Activated T-cell treated with anti-CD3 and anti-CD28 coated beads, Interleukin-2, amount 50 U/mL, for 4 hours (primary cell): ENCODE measurements at places on chromosomes 2 and 18.

GRCh38 chr2:128159437-128159836 lies 68.4 kb downstream of the UGGT1 start:
- DNase-seq: no peak

DNA sequence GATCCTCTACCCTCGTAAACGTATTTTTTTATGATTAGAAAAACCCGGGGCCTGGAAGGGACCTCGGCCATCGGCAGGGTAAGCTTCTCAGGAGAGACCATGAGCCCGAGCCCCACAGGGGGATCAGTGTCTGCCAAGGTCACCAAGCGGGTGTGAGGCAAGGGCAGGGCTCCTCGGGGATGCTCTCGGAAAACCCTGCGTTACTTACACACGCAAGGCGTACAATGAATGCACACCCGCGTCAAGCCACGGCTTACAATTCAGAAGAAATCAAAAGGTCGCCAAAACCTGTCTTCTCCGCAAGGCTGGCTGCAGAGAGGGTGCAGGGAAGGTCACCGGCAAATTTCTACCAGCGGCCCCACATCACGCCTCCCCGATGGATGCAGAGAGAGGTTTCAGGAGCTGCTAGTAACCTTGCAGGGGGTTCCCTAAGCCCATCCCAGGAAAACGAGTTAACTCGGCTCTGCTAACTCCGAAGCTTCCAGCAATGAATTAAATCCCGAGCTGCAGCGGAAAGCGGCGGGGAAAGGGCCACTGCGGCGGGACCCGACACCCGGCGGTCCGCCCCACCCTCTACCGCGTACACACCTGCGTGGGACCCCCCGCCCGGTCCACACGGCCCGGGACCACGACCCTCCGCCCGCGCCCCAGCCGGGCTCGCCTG lies 638 bp downstream of the ST3GAL5 start:
- DNase-seq: peak; percentile 34

DNA sequence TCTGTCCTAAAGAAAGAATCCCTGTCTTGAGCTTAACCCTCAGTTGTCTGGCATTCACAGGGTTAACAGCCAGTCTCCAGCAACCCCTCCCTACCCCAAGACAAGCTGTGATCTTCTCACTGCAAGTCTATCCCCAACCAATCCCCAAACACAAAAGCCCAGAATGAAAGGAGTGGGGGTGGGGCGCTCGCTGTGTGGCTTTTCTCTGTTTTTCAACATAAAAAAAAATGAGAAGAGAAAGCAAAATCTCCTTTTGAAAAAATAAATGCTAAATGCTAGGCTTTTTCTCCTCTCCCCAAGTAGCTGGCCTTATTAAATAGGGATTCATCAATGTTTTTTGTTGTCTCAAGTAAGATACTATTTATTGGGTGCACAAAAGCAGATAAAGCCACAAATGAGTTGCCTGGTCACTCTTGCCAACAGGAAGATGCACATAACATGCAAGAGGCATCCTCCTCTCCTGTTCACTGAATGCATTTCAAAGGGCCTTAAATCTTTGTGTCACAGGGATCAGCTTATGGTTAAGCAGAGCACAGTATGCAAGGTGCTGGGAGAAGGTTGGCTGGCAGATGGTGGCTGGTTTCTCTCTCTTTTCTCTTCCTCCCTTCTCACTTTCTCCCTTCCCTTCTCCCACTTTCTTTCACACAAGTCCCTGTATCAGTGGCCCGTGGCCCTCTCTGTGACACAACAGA lies 225.6 kb downstream of the CMPK2 start:
- no peak for DNase-seq

GRCh38 chr2:82667491-82667890 lies 1791.6 kb downstream of the SUCLG1 start:
- DNase-seq: no peak

- no peak for DNase-seq
These were observed 57.6 kb downstream of the TTC21B start for GRCh38 chr2:165895974-165896373.

DNA sequence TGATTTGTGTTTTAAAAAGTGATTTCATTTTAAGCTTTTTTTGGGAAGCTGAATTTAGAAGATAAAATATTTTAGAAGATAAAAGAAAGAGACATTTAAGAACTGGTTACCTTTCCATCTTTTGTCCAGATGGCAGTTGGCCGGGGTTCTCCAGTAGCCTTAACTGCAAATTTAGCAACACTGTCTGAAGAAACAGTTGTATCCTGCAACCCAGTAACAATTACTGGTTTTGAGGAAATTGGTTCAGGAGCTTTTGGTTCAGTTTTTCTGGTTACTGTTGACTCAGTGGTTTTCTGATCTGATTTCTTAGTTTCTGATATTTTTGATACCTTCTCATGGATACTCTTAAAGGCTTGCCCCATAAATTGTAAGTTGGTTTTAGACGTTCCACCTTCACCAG lies 49.9 kb downstream of the PLEKHA3 start:
- DNase-seq: no peak

GRCh38 chr2:55357927-55358326 lies 61.7 kb downstream of the CCDC88A start:
- DNase-seq: no peak

DNA sequence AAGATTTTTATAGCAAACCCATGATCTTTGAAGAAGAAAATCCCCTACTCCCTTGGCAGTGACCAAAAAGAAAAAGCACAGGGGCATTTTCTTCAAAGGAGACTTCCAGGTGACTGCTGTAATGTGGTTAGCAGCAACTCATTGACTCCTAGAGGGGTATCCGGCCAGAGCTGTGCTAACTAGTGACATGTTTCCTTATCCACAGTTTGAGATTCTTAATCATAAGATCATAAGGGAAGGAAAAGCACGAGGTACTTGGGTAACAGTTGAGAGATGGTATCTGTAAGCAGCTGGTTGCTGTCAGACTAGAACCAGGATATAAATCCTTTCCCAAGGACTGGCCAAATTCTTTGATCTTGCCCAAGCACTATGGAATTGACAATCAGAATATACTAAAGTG lies 124.7 kb downstream of the MREG start:
- DNase-seq: no peak

- DNase-seq: no peak
These were observed 271.8 kb downstream of the SRBD1 start for GRCh38 chr2:45339253-45339652.

GRCh38 chr2:236959036-236959435 lies 126.7 kb upstream of the COPS8 start:
- no peak for DNase-seq

- DNase-seq: no peak
These were observed 47.3 kb upstream of the SLC38A11 start for GRCh38 chr2:165002638-165003037.

DNA sequence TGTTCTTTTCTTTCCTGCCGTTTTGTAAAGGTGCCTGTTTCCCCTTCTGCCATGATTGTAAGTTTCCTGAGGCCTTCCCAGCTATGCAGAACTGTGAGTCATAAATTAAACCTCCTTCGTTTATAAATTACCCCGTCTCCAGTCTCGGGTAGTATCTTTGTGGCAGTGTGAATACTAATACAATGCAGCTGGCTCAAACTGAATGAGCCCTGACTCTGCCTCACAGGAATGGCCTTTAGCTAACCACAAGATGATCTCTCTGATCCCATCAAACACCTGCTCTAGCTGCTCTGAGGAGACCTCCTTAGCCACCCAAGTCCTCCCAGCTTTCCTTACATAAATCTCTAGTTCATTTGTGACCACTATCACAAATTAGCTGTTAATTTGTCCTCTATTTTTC lies 41.5 kb upstream of the CAB39 start:
- no peak for DNase-seq

DNA sequence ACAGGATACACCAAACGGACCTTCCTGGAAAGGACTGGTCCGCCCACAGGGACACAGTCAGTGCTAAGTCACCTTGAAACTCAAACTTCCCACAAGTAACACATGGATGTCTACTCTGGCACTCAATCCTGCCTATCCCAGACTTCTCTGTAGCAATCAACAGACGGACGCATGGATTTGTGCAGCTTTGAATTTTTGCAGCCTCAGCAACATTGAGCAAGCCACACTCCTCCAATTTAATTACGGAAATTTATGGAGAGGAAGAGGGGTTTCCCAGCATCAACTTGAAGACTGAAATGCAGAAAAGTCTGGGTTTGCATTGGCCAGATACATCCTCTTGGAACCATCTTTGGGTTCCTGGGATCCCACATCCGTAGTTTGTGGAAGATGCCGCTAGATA lies 26.2 kb downstream of the DNER start:
- DNase-seq: no peak

DNA sequence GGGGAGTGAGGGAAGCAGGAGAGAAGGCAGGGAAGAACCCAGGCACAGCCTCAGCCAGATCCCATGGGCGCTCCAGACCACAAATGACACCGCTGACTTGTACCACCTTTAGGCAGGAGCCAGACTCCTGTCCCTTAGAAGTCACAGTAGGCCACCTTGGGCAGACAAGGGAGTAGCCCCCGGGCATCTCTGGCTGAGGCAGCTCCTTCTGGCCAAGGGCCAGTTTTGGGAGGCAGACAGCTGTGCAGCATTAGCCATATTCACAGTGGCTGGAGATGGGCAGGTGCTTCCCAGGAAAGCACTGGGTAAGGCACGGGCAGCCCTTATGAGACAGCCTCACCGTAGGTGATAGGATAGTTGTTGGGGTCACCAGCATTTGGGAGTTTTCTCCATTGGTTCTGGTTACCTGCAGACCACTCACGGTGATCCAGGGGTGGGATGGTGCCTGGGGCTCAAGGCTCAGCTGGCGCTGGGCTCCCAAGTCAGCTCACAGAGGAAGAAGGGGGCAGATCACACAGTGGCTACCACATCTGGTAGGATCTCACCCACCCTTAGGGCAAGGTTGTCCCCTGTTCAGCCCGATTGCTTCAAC lies 2.1 kb downstream of the ASTL start:
- no peak for DNase-seq

DNA sequence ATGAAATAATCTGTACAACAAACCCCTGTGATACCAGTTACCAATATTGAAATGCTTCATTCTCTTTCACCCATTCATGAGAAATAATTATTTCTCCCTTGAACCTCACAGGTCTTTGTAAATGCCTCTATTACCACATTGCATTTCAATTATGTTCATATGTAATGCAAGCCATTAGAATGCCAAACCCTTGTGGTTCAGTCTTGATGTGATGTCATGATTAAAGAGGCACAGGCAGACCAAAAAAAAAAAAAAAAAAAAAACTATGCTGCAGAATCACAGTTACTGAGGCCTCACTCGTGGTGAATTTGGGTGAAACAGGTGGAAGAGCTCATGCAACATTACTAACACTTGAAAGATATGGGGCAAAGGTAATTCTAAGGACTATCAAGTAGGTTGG lies 9.4 kb upstream of the EPG5 start:
- DNase-seq: no peak

- no peak for DNase-seq
These were observed 65.5 kb downstream of the ACAA2 start for GRCh38 chr18:49747876-49748275.

DNA sequence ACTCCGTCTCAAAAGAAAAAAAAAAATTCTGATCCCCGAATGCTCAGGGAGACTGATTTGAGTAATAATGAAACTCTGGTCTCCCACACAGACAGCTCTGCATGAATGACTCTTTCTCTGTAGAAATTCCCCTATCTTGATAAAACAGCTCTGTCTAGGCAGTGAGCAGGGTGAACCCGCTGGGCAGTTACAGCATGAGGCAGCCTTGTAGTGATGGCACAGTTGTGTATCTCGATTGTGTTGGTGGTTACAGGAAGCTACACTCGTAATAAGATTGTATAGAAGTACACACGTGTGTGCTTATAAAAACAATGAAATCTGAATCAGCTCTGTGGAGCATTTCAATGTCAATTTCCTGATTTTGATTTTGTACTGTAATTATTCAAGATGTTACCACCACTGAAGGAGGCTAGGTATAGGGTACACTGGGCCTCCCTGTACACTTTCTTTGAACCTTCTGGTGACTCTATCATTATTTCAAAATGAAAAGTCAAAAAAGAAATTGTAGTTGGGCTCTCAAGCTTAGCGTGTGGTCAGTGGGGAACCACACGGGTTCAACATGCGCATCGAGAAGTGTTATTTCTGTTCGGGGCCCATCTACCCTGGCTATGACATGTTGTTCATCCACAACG lies 34.9 kb upstream of the ATP8B1 start:
- DNase-seq: no peak

GRCh38 chr2:239642406-239643004 lies 241.7 kb upstream of the HDAC4 start:
- no peak for DNase-seq

DNA sequence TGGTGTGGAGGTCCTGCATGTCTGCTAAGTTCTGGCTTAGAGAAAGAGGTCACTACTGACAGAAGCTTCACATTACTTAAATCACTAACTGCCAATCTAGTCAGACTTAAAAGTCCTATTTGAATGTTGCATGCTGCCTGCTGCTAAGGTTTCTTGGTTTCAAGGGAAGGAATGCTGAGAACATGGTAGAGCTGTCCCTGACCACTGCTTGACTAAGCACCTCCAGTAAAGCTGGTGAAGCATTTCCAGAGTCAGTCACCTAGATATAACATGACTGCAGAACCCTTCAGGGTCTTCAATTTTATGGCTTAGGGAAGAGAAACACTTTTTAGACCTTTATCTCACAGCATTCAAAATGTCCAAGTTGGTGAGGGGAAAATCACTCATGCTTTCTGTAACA lies 2178.3 kb upstream of the PIK3C3 start:
- DNase-seq: no peak

DNA sequence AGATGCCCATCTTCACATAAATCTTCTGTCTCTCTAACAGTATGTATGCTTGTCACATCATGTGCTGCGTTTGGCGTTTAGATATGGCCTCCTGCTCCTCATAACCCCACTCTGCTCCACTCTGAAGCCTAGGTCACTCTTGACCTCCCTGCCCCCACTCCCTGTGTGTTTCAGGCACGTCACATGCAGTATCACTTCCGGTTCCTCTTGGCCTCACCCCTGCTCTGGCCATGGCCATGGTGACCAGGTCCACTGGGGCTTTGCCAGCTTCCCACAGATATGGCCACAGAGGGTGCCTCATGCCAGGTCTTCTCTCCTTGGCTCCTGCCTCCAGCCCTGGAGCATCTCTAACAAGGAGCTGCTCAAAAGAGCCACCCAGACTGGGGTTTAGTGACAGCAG lies 160.0 kb downstream of the RNF152 start:
- no peak for DNase-seq

GRCh38 chr18:46718501-46719341 lies 38.1 kb downstream of the ST8SIA5 start:
- no peak for DNase-seq

DNA sequence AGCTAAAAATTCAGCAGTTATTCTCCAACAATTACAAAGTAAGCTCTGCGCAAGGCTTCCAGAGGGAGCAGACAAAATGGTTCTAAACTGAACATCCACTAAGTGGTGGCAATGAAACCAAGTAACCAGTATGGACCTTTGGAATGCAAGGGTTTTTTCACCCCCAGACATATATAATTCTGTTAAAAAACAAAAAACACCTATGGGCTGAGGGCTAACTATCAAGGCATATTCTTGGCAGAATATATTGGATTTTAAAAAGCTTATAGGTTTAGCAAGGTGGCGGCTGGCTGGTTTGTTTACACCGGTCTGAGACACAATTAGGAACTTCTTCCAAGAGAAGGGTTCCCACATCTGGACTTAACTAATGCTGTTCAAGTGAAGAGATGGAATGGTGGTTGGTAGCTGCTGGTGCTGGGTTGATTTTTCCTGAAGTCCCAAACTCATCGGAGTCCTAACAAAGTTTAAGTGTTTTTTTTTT lies 2.8 kb downstream of the ZFP36L2 start:
- no peak for DNase-seq
